Activated CD8-positive, alpha-beta memory T cell treated with anti-CD3 and anti-CD28 coated beads for 1 hour (primary cell): ENCODE measurements at places on chromosomes 5 and 9.

GRCh38 chr5:66722686-66723085, 126.5 kb downstream of the MAST4 start:
- DNase-seq = no peak

- DNase-seq = no peak
These were observed 364.3 kb upstream of the CDH10 start for GRCh38 chr5:25009063-25009462.

DNA sequence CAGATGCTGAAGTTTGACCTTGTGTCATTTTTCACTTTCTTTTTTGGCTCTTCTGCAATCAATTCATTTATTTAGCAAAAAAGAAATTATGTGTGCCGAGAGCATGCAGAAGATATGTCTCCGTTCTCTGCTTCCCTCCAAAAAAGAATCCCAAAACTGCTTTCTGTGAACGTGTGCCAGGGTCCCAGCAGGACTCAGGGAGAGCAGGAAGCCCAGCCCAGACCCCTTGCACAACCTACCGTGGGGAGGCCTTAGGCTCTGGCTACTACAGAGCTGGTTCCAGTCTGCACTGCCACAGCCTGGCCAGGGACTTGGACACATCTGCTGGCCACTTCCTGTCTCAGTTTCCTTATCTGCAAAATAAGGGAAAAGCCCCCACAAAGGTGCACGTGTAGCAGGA, 2.4 kb downstream of the FGFR4 start:
- DNase-seq = no peak

DNA sequence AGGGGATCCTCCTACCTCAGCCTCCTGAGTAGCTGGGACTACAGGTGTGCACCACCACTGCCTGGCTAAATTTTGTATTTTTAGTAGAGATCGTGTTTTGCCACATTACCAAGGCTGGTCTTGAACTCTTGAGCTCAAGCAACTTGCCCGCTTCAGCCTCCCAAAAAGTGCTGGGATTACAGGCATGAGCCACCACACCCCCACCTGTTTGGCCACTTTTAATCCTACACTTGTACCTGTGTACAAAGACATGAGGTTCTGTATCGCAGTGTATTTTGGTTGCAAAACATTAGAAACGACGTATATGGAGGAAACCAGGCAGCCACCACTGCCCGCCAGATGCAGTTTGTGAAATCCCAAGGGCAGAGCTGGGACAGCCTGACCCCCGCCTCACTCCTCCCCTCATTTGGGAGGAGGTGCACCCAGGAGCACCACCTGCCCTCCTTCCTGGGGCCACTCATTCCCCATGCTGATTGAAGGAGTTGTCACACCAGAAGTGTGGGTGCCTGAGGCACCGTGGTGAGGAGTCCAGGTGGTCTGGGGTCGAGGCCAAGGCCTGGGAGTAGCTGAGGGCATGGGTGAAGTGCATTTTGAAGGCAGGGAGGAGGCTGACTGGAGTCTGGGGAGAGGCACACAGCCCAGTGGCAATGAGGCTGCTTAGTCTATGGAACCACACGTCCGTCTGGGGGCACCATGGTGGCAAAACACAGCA, 39.3 kb upstream of the OLFM1 start:
- no peak for DNase-seq

DNA sequence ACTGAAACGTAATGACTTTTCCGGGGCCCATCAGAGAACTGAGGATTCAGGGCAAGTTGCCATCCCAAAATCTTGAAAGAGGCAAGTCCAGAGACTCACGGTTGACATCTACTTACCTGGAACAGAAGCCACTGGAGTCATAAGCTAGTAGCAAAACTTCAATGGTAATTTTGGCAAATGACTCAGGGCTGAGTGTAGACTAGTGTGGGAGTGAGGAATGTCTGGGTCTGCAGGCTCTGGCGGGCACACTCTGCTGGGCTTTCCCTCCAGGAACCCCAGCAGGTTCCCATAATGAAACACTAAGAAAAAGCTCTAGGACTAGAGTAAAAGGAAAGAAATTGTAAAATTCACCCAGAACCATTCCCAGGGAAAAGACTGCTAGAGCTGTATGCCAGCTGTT, 122.9 kb upstream of the NFIL3 start:
- DNase-seq = no peak

GRCh38 chr5:159209438-159210209, at the start of gene RNF145:
Gene RNF145 (minus strand): TSS chr5:159209553. CDS start chr5:159203617, 5,936 bp downstream.
- DNase-seq = peak; percentile 92

DNA sequence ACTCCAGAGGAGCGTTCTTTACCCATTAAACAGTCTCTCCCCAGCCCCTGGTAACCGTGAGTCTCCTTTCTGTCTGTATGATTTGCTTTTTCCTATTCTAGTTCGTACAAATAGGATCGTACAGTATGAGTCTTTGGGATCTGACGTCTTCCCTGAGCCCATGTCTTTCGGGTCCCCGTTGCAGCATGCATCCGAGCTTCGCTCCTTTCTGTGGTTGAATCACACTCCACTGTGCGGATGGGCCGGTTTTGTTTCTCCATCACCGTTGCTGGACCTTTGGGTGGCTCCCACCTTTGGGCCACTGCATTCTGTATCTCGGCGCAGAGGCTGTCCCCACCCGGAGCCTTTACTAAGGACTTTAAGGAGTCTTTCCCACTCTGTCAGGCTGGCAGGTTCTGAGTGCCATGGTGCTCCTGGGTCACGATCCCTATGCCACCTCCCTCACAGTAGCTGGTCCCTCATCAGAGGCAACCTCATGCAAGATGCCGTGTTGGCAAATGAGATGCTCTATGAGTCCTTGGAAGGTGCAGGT, 145.7 kb upstream of the COL5A1 start:
- DNase-seq = no peak

- no peak for DNase-seq
These were observed 76.4 kb downstream of the OSMR start for GRCh38 chr5:38922199-38922598.

- no peak for DNase-seq
These were observed 199.1 kb downstream of the MTRR start for GRCh38 chr5:8068078-8068477.

DNA sequence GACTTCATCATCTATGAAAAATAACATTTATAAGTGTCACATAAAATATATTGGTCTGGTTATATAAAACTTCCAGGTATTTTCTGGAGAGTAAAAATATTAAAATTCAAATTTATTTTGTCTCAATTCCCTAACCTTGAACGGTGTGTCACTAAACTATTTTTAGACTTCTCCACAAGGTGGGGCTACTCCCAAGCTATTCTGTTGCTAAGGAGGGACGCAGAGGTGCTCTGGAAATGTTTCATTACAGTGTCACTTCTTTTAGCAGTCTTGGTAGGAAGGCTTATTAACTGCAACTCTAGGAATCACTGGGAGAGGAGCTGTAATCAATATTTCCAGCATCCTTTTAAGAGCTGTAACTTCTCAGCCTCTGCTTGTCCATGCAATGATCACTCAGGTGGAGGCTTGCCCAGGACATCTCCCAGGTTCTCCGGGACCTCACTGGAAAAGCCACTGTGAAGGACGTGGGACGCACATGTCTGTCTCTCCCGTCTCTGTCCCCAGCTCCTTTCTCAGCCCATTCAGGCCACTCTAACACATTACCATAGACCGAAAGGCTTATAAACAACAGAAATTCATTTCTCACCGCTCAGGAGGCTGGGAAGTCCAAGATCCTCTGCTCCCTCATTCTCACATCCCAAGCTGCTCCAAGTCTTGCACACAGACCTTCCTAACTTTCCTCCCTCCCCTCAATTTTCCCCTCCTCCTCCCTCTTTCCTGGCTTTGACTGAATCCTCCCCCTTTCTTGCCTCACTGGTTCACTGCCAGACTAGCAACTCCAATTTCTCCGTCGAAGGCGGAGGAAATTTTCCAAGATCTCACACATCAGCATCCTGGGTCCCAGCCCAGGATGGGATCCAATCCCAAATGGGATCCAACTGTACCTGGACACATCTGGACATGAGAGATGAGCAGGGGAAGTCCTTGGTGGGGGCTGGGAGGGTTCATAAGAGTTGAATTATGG, 32.7 kb upstream of the DNAH5 start:
- no peak for DNase-seq

DNA sequence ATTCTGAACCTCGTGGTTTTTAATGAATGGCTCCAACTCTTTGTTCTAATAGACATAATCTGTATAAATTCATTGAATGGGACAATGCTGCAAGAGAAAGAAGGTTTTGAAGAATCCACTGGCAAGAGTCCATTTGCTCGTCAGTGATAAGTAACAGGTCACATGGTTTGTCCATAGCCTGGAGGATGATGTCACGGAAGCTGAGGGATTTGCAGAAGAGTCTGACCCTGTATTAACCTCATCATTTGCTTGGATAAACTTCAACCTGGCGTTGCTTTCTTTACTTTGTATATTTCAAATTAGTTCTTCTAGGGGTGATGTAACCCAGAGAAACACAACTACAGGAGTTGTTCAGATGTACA, 197.4 kb downstream of the GAS1 start:
- no peak for DNase-seq

DNA sequence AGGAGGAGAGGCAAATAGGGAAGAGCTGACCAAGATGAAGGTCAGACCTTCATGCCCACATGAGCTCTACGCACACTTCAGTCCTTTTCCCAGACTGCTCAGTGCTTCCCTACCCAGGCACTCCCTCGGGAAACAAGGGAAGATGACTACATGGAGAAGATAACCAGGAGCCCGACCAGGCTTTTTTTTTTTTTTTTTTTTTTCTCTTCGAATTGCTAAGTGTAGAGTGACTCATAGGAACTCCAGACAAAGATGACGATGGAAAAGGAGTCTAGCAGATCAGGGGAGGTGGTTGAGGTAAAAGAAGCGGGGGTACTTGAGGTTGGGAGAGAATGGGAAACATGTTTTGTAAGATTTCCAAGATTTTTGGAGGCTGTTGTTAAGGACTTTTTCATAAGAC, 526.1 kb downstream of the BNC2 start:
- DNase-seq = no peak

DNA sequence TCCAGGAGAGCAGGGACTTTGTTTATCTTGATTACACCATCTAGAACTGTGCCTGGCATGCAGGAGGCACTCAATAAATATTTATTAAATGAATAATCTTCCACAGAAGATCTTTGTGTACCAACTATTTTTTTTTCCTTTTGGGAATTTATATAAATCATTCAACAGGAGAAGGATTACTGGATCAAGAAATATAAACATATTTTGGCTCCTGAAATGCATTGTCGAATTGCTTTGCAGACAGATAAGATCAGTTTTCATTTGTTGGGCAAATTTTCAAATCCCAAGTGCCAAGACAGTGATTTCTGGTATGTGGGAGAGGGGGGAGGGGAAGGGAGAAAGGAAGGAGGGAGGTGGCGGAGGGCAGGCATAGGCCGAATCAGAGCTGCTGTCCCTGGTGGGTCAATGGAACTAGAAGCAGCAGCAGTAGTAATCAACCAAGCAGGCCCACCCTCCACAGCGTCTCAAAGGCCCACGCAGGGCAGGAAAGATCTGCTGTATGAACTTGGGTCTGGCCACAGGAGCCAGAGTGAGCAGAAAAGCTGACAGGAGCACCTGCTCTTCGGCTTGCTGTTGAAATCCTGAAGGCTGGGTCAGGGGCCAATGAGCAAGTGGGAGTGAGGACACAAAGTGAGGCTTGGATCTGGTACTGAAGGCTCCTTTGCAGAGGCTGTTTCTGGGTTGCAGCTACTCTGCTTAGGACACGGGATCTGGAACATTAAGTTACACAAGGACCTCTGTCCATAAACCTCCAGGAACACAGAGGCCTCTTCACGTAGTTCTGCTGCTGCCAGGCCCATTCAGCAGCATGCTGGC, 15.8 kb upstream of the TRAF1 start:
- no peak for DNase-seq

GRCh38 chr5:139368613-139369012, 14.5 kb downstream of the SLC23A1 start:
- no peak for DNase-seq

DNA sequence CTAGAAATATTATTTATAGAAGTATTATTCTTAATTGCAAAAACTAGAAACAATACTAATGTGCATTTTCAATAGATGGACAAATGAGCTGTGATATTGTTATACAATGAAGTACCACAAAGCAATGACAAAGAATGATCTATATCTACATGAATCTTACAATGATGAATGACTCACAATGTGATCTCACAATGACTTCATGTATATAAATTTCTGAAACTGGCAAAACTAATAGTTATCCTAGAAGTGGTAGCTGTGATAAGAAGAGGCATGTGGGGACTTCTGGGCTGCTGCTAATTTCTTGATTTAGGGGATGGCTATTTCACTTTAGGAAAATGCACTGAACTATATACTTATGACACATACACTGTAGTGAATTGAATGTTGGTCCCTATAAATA, 396.0 kb upstream of the ZNF608 start:
- DNase-seq = no peak

DNA sequence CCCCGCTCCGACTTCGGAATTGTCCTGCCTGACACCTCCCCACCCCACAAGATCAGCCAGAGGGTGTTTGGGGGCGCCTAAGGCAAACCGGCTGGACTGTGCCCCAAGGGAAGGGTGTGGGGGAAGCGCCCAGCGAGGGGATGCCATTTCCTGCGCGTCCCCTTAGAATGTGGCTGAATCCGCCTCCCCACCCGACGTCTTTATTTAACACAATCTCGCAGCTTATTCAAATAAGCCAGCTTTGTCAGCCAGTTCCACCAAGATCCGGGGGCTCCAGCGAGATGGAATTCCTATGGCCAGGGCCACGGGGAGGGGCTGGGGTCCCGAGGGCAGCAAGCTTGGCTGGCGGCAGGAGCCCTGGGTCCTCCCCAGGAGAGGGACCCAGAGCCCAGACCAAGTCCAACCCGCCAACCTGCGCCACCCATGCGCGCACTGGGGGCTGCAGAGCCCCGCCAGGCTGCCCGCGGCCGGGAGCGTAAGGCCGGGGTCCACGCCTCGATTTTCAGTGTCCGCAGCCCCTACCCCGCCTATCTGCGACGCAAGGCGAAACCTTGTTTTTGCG, 7.4 kb downstream of the IRX4 start:
- no peak for DNase-seq

GRCh38 chr5:6686915-6687409, 26.3 kb upstream of the TENT4A start:
- DNase-seq = no peak
